NCI-H1048 (cell line): ENCODE measurements at places on chromosomes 11 and 22.

DNA sequence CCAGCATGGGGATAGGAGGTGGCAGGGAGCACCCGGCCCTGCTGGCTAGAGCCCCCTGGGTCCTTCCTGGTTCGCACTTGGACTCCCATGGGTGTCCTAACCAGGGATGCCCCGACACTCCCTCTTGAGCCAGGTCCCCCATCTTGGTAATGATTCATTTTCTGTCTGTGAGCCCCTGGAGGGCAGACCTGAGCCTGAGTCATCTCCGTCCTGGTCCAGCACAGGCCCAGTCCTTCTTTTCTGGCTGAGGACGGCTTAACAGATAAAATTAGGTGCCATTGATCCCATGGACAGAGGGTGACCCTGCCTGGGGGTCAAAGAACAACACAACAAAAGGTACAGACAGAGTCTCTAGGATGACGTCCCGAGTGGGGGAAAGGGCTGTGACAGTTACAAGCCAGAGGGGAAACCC lies 3.5 kb downstream of the RHOD start:
- DNase-seq = no peak

- no peak for DNase-seq
Measured at GRCh38 chr11:9525116-9525515, 48.4 kb upstream of the WEE1 start.

- no peak for DNase-seq
Measured at GRCh38 chr11:41115066-41115465, 344.4 kb downstream of the LRRC4C start.

DNA sequence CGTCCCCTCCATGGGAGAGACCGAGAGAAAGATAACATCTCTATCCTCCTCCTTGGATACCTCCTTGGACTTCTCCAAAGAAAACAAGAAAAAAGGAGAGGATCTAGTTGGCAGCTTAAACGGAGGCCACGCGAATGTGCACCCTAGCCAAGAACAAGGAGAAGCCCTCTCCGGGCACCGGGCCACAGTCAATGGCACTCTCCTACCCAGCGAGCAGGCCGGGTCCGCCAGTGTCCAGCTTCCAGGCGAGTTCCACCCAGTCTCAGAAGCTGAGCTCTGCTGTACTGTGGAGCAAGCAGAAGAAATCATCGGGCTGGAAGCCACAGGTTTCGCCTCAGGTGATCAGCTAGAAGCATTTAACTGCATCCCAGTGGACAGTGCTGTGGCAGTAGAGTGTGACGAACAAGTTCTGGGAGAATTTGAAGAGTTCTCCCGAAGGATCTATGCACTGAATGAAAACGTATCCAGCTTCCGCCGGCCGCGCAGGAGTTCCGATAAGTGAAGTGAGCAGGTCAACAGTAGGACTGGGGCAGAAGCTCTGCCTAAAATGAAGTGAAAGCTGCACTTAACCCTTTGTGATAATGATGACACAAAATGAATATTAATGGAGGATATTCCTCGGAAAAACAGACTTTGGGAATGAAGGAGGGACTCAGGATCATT lies 65.3 kb downstream of the WNT11 start:
- no peak for DNase-seq

- no peak for DNase-seq
Measured at GRCh38 chr22:48843640-48844039, 984.0 kb downstream of the BRD1 start.

DNA sequence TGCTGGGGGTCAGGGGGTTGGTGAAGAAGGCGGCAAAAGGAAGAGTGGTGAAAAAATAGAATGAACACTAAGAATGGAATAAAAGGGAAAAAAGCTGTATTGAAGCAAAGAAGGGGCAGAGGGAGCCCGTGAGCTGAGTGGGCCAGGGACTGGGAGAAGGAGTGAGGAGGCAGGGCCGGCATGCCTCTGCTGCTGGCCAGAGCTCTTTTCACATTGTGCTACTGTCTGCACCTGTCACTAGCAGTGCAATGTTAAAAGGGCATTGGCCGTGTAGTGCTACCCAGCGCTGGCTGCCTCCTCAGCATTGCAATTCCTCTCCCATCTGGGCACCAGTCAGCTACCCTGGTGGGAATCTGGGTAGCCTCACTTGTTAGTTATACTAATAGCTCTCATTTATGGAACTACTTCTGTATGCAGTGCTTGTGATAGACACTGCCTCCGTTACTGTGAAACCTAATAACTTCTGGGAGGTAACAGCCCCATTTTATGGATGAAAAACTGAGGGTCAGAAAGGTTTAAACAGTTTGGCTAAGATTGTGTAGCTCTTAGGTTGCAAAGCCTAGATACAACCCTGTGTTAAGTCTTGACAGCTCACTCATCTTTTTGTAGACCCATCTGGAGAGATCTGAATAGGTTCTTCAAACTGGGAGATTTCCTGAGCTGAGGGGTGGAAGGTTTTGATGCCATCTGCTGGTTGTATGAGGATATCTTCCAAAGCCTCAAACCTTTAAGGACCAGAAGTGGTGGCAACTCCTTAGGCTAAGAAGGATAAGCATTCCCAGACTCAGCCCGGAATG lies 8.5 kb downstream of the YPEL4 start:
- no peak for DNase-seq

GRCh38 chr11:132174362-132175255 lies 804.2 kb downstream of the NTM start:
- no peak for DNase-seq

DNA sequence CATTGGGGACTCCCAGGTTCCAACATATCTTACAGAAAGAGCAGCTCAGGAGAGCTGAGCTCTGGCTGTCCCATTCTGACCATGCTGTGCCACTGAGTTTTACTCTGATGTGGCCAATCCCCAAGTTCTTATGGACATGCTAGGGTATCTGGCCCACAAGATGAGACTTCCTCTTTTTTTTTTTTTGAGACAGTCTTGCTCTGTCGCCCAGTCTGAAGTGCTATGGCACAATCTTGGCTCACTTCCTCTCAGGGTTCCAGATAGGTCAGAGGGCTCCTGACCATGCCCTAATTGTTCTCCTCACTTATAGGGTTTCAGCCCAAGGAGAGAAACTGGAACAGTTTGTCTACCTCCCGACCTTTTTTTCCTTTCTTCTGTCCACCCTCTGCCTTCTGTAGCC lies 152.3 kb upstream of the CCDC90B start:
- no peak for DNase-seq

DNA sequence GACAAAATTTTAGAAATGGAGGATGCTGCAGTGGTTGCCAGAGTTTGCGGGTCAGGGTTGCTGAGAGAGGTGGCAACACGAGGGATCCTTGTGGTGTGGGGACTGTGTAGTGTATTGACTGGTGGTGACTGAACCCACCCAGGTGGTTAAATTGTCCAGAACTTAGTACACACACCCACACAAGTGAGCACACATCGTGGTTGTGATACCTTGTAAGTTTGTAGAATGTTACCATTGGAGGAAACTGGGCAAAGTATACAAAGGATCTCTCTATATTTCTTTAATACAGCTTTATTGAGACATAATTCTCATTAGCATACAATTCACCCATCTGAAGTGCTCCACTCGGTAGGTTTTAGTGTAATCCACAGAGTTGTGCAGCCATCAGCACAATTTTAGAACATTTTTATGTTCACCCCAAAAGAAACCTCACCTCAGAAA lies 56.1 kb downstream of the MED15 start:
- DNase-seq = no peak

DNA sequence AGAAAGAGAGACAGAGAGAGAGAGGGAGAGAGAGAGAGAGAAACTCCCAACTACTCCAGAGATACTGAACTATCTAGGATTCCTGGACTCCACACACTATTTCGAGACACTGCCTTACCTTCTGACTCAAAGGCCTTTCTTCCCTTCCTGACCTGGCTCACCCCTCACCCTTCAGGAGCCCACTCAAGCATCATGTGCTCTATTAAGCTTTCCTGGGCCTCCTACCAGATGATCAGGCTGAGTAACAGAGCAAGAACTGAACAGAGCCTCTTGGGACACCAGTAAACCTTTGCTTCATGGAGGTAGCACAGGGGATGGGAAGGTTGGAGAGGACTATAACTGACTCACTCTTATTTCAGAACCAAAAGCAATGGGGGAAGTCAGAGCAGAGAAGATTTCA lies 31.4 kb downstream of the PLEKHA7 start:
- DNase-seq = no peak

- DNase-seq = no peak
Measured at GRCh38 chr11:92894197-92894596, 75.3 kb upstream of the MTNR1B start.

GRCh38 chr11:118884875-118885274 lies 1.2 kb downstream of the CXCR5 start:
- no peak for DNase-seq

DNA sequence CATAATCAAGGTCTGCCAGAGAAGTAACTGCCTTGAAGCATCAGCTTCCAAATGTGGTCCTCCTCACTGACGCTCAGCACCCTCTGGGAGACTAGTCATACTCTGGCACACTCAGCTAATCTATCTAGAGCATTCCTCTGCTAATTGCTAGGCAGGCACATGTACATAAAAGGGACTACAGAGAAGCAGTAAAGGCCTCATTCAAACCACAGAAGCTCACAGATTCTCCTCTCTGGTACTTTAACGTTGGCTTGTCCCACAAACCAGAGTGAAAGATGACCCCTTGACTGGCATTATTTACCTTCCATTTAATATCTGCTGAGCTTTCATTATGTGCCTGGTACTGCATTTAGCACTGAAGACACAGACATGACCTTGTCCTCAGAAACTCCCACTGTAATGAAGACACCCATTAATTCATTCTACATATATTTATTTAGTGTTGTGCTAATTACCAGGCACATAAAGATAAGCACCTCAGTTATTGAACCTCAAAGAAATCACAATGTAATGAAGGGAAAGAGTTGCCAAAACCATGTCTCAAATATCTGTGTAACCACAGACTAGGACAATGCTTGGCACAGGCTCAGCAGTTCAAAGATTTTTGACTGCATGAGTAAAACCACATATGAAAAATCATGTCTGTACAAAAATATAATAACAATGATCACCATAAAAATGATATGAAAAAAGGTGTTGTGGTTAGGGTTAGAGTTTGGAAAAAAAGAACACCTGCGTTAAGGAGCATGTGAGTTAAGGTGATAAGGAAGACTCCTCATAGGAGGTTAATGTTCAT lies 550.4 kb downstream of the DLG2 start:
- DNase-seq = no peak

GRCh38 chr11:100719362-100719761 lies 32.3 kb downstream of the ARHGAP42 start:
- no peak for DNase-seq

- DNase-seq = no peak
Measured at GRCh38 chr11:112627588-112628045, 333.6 kb upstream of the NCAM1 start.

GRCh38 chr11:106854429-106854828 lies 163.8 kb downstream of the GUCY1A2 start:
- no peak for DNase-seq

GRCh38 chr22:38317122-38317994 lies at the start of gene CSNK1E:
Gene CSNK1E (minus strand): TSS chr22:38317433. CDS start chr22:38314157, 3,276 bp downstream.
- no peak for DNase-seq

DNA sequence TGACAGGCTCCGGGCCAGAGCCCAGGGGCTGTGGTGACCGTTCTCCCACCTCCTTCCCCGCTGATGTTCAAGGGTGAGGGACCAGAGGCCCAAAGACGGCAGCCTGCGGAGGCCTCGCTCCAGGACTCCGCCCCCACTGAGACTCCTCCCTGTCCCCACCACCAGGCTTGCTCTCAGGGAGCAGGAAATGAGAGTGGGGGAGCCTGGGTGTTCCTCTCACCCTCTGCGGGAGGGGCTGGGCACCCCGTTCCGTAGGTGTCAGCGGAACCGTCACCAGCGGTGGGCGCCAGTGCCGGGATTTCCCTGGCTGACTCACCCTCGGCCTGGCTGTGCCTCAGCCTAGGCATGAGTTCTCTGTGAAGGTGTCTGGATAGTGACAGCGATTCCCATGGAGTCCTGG lies 15.7 kb downstream of the DAGLA start:
- no peak for DNase-seq

- no peak for DNase-seq
Measured at GRCh38 chr11:128962896-128963295, 20.2 kb upstream of the TP53AIP1 start.

- DNase-seq = no peak
Measured at GRCh38 chr11:102967497-102967896, 12.0 kb upstream of the MMP13 start.

DNA sequence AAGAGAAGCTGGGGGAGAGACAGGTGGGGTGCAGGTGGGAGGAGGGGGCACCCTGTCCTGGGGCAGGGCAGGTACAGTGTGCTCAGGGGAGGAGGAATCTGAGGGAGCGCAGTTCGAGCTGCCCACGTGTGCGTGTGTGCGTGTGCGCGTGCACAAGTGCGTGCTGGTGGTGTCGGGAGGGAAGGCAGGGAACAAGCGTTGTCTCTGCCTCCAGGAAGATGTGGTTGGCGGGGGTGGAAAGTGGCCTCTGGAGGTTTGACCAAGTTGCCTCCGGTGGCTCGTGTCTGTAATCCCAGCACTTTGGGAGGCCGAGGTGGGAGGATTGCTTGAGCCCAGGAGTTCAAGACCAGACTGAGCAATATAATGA lies 49.9 kb upstream of the THY1 start:
- DNase-seq = no peak

DNA sequence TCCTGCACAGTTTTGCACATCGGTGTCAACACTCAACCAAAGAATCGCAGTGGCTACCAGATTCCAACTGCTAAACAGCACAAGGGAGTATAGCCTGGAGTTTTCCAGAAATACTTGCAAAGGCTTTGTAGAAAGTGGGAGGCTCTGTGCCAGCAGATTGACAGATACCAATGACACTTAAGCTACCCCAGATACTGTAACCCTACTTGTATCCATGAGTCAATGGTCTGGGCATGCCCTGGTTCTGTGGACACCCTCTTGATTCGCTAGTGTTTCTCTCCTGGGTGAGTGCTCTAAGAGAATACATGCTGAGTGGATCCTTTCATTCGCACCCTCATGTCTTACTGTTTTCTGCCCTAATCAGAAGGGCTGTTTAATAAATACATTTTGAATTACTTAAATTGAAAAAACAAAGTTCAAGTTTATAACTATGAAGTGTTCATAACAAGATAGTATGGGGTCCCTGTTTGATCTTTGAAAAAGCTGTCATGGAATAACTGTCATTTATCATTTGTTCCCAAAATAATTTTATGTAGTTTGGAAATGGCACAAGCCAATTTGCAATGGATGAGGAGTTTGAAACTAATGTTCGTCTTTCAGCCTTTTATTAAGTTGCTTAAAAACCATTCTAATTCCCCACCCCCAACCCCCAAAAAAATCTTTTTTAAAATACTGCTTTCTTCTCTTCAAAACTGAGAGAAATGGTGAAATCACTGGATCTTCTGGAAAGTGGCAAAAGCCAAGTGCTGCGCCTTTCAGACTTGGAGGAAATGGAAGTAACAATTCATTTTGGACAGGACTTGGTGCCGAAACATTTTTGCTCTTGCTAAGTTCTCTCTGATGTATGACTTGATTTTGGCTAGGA lies 600.5 kb upstream of the TENM4 start:
- no peak for DNase-seq

DNA sequence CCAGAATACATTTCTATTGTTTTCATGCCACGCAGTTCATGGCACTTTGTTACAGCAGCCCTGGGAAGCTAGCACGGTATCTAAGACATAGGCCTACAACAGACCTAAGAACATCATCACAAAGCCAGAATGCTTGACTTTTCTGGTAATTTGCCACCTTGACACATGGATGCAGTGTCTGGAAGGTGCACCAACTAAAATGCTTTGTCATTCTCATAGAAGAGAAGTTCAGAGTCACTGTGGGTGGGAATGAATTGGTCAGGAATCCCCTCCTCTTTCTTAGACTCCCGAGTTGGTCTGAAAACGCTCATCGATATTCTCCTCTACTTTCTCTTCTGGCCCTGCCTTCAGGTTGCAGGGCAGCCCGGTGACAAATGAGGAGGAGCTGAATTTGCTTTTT lies 121.5 kb downstream of the COMMD9 start:
- no peak for DNase-seq
